Upper lobe of left lung (tissue), 6 donors: ENCODE measurements at places on chromosomes 5 and 9. TPM values are rescaled to one million over a fixed set of nuclear protein-coding genes. Genes with fewer than 3 reads are reported as not detected.

IRX1 gene
- 23.0 TPM for total RNA-seq

ROR2 gene
- total RNA-seq: 2.7 TPM

DNA sequence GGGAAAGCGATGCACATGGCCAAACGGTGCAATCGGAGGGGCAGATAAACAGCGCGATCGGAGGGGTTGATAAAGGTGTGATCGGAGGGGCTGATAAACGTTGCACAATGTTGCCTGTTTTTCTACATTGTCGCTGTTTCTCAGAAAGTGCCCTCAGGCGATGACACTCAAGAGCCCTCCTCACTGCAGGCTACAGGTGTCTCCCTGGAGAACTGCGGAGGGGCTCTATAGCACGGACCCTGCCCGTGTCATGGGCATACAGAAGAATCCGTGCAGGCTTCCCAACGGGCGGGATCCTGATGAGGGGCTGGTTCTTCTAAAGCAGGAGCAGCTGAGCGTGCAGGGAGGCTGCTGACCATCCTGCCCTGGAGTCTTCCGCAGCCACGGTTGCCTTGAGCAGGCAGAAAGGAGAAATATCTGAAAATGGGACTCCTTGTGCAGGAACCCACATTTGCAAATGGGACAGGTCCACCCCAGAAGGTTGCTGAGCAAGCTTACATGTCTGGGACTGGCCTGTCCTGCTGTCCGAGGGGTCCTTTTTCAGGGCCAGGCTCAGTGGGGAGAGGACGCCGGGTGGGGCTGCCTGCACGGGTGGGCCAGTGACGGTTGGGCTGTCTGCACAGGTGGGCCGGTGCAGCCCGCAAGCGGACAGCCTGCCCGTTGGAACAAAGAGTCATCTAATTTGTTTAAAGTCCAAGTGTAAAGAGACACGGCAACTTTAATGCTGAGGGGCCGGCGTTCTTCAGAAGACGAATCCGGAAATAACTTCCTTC is 25.1 kb upstream of the LPCAT1 start:
- peak; percentile 18 for DNase-seq

GRCh38 chr9:123238365-123238764 is 30.0 kb downstream of the STRBP start:
- DNase-seq: no peak

- DNase-seq: no peak
Observed at GRCh38 chr5:98248949-98249348, 524.5 kb upstream of the RGMB start.

GRCh38 chr9:96493757-96494156 is 43.8 kb downstream of the HABP4 start:
- DNase-seq: no peak
